EH (cell line): ENCODE measurements at places on chromosomes 6 and 20.

- no peak for DNase-seq
These were observed 223.1 kb upstream of the PRDM1 start for GRCh38 chr6:105862936-105863607.

- DNase-seq: no peak
These were observed 231.6 kb downstream of the ARHGAP18 start for GRCh38 chr6:129478379-129478778.

GRCh38 chr6:19691465-19692167, 145.6 kb upstream of the ID4 start:
- DNase-seq: no peak

DNA sequence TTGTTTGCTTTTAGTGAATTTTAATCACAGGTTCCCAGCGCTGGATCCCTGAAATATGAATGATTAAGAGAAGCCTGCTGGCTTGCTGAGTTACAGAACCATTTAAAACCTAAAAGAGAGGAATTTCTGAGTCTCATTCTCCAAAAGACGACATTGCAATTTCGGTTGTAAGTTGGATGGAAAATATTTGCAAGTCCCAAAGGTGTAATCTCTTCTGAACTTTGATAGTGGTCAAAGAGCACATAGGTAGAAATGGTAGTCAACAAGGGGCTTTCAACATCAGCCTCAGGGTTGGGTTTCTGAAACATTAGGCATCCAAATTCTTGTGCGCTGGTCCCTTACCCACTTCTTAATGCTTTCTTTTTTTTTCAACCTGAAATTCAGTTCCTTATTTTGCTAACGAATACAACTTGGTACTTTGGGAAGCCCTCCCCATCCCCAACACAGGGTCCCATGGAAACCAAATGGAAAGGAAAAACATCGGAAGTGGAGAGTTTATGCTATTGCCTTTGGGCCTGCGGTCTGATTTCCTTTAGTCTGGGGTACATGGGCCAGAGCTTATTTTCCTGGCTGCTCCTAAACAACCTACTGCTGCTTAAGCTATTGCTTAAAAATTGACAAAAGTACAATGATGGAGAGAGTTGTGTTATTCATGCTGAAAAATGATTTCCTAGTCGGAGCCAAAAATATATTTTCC, 117.0 kb upstream of the KCNK16 start:
- no peak for DNase-seq

DNA sequence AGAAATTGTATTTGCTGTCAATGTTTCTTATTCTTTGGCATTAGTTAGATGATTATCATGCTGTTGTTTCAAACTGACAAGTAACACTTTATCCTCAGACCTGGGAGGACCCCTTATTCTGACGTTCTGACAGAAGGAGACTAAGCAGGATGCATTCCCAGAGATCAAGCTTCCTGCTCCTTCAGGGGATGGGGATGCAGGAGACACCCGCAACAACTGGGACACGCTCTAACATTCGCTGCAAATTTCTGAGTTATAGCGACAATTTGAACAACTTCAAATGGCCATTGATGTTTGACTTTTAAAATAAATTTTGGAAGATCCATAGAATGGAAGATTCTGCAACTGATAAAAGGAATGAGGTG, 69.0 kb upstream of the ZNF184 start:
- DNase-seq: no peak

DNA sequence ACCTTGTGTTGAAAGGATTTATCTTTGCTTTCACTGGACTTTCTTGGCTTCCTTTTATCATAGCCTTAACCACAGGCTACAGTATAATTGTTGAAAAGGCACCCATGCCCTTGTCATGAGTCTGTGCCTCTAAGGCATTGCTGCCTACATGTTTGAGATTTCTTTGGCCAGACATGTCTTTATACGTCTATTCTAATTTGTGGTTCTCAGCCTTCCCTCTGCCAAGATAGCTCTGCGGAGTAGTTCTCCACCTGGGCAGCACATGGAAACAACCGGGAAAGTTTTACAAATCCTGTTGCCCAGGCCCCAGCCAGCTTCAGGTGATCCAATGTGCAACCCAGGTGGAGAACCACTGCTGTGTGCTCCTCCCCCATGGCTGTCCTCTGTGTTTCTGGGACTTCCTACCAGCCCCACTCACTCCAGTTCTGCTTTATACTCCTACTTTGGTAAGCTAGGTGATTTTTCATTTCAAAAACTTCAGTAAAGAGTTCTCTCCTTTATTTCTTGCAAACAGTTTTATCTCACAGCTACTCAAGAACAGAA, 159.6 kb upstream of the MYLIP start:
- DNase-seq: peak; percentile 75

- peak; percentile 46 for DNase-seq
These were observed 1.4 kb downstream of the CUTA start for GRCh38 chr6:33416386-33417127.

- peak; percentile 76 for DNase-seq
These were observed 17.6 kb upstream of the IFNGR1 start for GRCh38 chr6:137236581-137237355.

DNA sequence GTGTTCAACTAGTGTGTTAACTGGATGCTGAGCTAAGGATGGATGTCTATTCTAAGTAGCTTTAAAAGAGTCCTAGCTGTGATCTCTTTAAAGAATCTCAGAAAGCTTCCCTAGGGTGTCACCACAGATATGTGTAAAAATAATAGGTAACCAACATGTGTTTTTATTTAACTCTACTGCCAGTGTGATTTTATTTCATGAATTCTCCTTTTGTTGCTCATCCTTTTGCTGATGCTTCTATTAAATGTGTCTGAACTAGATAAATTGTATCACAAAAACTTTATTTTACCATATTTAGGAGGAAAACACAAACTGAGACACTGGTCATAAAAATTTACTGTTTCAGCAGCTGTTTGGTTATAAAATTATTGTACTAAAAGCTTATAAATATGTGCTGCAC, 809.4 kb upstream of the CITED2 start:
- DNase-seq: peak; percentile 92

DNA sequence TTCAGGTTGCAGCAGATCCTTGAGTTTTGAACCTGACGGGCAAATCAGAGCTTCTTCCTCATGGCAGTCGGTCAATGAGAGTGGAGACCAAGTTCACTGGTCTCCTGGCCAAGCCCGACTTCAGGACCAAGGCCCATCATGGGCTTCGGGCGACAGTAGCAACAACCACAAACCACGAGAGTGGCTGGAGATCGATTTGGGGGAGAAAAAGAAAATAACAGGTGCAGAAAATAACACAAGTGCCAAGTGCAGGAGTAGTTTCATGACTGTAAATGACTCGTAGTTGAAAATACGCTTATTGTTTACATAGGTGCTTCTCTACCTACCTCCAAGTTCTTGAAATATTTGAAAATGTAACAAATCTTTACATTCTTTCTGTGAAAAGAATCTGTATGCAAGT, 56.1 kb downstream of the DCBLD1 start:
- DNase-seq: no peak

GRCh38 chr6:109491207-109491938, 8.4 kb upstream of the ZBTB24 start:
- DNase-seq: no peak

- DNase-seq: no peak
These were observed 88.4 kb downstream of the ATRN start for GRCh38 chr20:3559231-3559630.

DNA sequence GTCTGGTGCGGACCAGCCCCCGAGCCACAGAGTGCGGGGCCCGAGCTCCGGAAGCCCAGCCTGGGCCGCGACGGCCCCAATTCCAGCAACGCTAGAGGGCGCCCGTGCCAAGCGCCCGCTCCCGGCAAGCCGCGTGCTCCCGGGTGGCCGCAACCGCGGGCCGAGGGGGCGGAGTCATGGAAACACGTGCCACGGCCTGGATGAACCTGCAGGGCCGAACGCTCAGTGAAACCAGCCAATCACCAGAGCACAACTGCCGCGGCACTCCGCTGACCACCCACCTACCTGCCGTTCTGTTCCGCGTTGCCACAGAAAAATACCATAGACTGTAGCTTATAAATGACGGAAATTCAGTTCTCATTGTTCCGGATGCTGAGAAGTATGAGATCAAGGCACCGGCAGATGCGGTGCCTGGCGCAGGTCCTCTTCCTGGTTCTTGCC, 85.7 kb upstream of the FOXC1 start:
- peak; percentile 37 for DNase-seq

DNA sequence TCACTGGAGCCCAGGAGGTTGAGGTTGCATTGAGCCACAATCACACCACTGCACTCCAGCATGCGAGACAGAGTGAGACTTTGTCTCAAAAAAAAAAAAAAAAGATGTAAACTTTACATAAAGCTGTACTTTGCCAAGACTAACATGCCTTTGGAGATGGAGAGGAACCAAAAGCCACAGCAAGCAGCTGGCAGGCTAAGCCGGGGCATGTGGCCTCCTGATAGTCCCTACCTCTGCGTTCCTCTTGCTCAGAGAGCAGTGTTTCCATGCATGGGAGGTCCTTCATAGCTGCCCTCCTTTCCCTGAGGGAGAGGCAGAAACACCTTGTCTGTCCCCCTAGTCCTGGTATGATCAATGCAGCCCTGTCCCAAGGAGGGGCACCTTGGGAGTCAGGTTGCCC, 35.2 kb downstream of the SPATA2 start:
- peak; percentile 39 for DNase-seq

DNA sequence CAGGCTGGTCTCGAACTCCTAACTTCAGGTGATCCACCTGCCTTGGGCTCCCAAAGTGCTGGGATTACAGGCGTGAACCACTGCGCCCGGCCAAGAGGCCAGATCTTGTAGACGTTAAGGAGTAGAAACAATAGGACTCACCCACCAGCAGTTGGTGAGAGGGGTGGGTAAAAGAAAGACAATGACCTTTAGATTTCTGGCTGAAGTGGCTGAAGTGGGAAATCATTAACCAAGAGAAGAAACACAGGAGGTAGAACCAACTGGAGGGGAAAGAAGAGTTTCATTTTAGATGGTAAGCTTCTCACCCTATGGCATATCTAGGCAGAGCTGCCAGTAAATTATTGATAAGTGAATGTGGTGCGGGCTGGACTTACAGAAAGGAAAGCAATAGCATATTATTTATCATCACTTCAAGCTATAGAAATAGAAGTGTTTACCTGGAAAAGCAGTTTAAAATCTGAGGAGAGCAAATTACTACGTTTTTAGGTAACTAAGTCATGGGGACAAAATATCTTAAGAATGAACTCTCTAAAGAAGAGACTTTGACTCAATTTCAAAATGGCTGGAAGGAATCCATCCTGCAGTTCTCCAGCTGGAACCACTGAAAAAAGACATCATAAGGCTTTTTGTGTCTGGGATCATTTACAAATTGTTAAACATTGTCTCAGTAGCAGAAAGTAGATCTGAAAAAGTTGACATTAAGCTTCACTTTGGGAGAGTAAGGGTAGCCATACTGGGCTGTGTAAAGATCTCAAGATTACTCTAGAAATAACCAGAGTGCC, 109.6 kb downstream of the ALDH8A1 start:
- no peak for DNase-seq

- no peak for DNase-seq
These were observed 223.0 kb downstream of the NKAIN2 start for GRCh38 chr6:124026694-124027093.

DNA sequence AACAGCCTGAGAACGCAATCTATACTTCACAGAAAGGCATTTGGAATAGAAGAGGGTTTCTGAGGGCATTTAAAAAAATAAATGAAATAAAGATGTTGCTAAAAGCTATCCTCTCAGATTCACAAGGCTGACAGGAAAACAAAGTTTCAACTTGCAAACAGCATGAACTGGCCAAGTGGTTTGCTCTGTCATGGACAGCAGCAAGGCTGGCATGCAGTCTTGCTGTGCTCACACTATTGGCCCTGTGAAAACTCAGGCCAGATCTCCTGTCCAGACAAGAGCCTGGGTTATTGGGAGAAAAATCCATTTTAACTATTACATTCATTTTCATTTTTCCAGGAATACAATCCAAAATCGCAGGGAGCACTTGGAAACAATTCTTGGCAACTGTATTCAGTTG, 506.2 kb upstream of the SLC35B3 start:
- peak; percentile 2 for DNase-seq
